ENCODE measurements at places on chromosomes 3 and 15. TPM values are rescaled to one million over a fixed set of nuclear protein-coding genes. Genes with fewer than 3 reads are reported as not detected.

The KCNH8 gene
- total RNA-seq = 0.29 TPM

The GP5 gene
- 0.33 TPM for total RNA-seq

The CHRD gene
- total RNA-seq = 46.5 TPM

The TEX55 gene
- total RNA-seq = not detected

The LIPC gene
- 0.93 TPM for total RNA-seq

The RAD51 gene
- 0.87 TPM for total RNA-seq

The CDC25A gene
- 0.57 TPM for total RNA-seq

The BOC gene
- 164 TPM for total RNA-seq

The P3H2 gene
- total RNA-seq = 23.9 TPM

The PLS1 gene
- 1.0 TPM for total RNA-seq

The HGD gene
- 0.39 TPM for total RNA-seq

GRCh38 chr3:8724108-8724752 is 9.4 kb upstream of the CAV3 start:
- no peak for DNase-seq

GRCh38 chr15:58249646-58250312 is 111.6 kb downstream of the AQP9 start:
- no peak for DNase-seq

DNA sequence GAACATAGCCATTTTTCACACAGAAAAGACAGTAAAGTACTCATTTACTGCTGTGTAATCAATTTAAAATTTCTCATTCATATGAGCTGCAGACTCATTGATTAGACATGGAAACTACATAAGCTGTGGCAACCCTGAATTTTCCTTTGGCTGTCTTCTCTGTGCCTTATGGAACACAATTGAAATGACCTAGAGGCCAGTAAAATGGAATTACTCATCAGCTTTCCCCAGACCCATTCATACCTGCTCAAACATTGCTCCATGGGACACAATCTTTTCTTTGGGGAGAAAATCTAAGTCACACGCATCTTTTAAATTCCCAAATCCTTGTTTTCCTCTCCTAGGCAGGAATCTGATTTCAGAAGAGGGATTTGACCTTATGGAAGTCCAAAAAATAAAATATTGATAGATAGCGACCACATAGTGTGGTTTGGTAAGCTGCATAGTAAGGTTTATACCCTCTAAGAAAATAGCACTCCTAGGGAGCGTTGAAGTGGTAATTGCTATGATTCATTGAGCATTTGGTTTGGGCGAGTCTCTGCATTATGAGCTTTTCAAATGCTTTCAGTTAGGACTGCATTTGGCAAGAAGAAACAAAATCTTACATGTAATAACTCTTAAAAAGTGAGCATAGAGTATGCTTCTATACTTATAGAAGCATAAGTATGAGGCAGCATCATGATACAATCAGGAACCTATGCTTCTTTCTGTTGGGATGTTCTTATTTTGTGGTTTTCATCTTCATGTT is 243.4 kb upstream of the GADL1 start:
- DNase-seq = no peak

- DNase-seq = no peak
Measured at GRCh38 chr15:59258317-59258716, 51.7 kb downstream of the LDHAL6B start.

GRCh38 chr3:23921052-23921511 is 4.2 kb downstream of the RPL15 start:
- no peak for DNase-seq

- DNase-seq = no peak
Measured at GRCh38 chr15:65963911-65964482, 94.7 kb downstream of the RAB11A start.

GRCh38 chr3:172100482-172100881 is 61.1 kb downstream of the FNDC3B start:
- no peak for DNase-seq

DNA sequence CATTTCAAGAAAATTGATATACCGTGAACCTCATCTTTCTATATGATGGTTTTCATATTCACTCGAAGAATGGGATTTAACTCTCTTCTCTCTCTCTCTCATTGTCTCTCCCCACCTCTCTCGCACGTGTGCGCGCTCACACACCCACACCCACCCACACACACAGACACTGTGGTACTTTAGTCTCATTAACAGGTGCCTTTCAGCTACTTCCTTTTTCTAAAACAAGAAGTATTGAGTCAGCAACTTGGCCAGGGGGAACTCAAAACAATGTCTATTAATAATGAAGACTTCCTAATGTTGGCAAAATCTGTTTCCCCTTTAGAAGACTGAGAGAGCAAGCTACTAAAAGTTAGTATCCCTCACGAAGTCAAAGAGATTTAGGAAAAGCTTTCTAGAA is 150.7 kb downstream of the TMCO5A start:
- DNase-seq = no peak

DNA sequence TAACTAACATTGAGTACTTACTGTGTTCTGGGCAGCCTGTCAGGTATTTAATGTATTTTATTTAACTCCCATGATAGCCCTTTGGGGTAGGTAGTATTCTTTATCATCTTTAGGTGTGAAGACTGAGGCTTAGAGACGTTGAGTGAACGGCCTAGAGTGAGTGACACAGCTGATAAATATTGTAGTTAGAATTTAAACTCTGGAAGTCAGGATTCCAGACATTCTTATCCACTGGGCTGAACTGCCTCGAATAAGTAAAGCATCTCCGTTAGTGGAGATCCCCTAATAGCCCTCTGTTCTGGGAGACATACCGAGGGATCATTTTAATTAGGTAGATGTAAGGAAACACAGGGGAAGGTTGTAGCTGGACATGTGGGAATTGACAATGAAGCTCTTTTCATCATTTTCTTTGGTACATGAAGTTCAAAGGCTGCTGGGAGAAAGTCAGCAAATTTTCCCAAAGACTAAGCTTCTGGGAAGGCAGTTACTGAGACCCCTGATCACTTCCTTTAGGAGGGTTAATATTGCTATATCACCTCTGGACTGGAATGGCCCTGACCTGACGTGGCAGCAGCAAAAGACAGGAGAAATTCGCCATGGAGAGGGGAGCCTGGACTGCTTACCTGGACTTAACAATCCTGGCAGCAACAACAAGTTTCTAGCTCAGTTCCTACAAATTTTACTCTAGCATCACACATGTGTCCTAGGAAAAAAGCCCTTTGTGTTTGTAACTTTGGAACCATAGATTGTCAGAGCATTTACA is 11.7 kb upstream of the PDCD6IP start:
- DNase-seq = no peak

DNA sequence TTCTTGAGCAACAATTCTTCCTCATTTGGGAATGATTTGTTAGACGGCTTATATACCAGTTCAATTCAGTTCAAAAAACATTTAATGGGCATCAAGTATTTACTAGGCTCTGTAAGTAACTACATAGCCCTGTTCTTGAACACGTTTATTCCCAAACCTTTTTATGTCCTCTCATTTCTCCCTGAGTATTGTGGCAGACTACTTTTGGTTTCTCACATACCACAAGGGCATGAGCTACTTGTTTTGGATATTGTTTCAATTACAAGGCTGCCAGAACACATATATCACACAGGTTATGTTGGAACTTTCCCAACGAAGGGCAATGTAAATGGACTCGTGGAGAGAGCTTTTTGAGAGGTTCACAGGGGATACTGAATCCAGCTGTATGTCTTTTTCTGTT is 363.8 kb upstream of the NAALADL2 start:
- DNase-seq = no peak

DNA sequence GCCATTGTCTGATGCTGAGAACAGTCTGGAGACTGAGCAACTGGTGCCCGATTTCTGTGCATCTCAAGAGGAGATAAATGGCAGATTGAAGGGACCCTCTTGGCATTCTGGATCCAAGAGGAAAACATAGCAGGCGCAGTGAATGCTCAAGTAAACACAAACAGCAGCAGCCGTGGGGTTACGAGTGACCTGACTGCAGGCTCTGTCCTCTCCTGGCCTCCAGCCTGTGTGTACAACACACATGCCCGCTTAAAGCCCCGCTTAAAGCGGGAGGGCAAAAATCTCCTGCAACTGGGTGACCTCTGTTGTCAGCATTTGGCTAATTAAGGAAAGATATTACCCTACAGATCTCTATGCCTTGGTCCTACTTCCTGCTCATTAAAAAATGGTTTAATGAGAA is 120.5 kb downstream of the GREM1 start:
- no peak for DNase-seq

GRCh38 chr15:70509731-70510143 is 253.6 kb downstream of the UACA start:
- no peak for DNase-seq

- DNase-seq = no peak
Measured at GRCh38 chr15:72199205-72199515, 1.6 kb upstream of the GRAMD2A start.

DNA sequence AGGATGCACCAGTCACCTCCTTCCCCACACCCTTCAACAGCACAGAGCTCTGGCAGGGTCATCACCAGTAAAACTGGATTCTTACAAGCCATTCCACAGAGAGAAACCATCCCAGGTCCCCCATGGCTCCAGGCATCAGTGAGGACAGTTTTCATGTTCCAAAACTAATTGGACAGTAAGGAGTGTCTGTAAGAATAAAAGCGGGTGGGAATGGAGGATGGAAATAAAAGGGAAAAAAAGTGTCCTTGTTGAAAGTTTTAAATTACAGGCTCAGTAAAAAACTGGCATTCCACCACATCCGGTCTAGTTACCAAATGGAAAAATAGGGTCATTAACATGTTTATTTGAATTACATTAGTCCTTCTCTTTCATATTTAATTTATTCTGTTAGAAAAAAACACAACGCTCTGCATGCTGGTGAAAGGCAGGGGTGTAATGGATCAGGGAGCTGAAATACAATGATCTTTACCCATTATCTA is 117.4 kb downstream of the TIGIT start:
- no peak for DNase-seq

GRCh38 chr3:110625201-110625747 is 446.3 kb upstream of the NECTIN3 start:
- no peak for DNase-seq

DNA sequence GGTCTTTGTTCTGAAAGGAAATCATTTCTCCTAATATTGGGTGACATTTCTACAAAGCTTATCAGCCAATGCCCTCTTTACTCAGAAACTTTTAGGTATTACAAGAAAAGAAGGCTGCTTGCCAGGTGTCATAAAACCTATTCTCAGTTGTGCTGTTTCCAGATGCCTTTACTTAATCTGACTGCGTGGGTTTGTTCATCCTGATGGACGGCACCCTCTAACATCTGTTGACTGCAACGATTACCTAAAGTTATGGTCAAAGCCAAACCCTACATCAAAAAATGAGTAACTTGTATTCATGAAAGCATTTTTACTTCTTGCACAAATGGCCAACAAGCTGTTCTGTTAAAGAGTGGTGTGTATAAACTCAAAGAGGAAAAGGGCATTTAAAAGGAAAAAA is 207.7 kb upstream of the PDZRN3 start:
- no peak for DNase-seq

GRCh38 chr15:39488961-39489360 is 91.9 kb upstream of the THBS1 start:
- DNase-seq = no peak

DNA sequence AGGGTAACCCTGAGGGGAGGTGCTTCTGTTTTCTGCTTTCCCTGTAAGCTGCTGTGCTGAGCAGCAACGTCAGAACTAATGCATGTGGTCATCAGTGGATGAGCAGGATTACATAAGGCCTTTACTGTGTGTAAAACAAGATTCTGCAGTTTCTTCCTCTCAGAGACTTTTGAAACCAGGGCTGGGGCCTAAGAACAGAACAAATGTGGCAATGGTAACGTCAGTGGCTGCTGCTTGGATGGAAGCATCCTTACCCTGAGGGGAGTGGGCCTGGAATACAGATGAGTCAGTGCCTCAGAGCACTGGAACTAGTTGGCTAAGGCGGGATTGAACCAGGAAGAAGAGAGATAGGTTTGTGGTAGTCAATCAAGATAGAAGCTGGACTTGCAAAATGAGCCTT is 180.2 kb upstream of the KCNH8 start:
- no peak for DNase-seq

GRCh38 chr15:41558400-41559238 is at the start of gene TYRO3:
Gene TYRO3 (plus strand): TSS chr15:41559212. CDS start chr15:41559258, 46 bp downstream.
- DNase-seq = peak; percentile 92

DNA sequence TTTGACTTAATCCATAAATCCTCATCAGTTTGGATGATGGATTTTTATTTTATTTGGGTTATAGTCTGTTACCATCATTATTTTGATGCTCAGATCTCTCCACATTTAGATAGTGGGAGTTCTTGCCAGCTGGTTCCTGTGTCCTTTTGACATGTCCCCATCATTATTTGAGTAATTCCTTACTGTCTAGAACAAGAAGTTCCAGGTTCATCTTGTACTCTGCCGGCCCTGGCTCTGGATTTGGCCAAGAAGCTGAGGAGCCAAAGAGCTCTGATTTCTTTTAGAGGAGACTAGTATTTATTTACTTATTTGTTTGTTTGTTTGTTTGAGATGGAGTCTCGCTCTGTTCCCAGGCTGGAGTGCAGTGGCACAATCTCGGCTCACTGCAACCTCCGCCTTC is 54.3 kb downstream of the PTPRG start:
- DNase-seq = no peak

GRCh38 chr3:185332026-185332735 is 30.8 kb upstream of the MAP3K13 start:
- DNase-seq = no peak

GRCh38 chr15:40081691-40082194 is 26.9 kb downstream of the BMF start:
- no peak for DNase-seq

GRCh38 chr15:80173022-80173759 is 20.4 kb downstream of the FAH start:
- peak; percentile 73 for DNase-seq

- peak; percentile 93 for DNase-seq
Measured at GRCh38 chr15:99486371-99487336, 79.1 kb upstream of the MEF2A start.

DNA sequence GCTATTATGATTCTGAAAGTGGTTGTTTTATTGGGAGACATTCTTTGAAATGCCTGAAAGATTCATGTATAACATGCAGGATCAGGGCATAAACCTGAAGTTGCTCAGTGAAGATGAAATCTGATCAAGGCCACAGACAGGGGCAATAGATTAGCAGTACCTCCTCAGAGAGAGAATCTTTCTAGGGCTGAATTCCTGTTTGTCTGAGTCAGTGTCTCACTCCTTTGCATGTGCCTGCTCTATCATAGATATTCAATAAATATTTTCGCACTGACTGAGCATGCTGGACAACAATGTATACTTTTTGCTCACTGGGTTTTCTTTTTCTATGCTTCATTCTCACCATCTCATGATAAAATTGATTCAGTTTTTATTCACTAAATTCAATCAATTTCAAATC is 49.8 kb upstream of the PFN2 start:
- DNase-seq = no peak

DNA sequence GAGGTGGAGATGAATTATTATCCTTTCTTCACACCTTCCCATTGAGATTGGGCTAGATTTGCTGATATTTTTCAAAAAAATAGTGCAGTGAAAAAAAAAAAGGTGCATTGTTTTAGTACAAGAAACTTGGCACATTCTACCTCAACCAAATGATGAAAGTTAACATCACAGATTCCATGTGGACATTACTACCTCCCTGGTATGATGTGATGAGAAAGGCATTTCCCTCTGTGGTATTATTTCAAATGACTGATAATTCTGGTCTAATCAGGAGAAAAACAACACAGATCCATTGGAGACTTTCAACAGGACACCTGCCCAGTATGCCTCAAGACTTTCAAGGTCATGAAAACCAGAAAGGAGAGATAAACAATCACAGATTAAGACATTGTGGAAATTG is 313.4 kb downstream of the BCHE start:
- DNase-seq = no peak

- no peak for DNase-seq
Measured at GRCh38 chr3:76733073-76733759, 306.7 kb upstream of the ROBO2 start.

Measured in aorta (tissue), 5 donors.